Fibroblast of skin of left quadriceps (primary cell): ENCODE measurements at places on chromosomes 6 and 20.

GRCh38 chr20:25489221-25489871 is 81.9 kb downstream of the GINS1 start:
- DNase-seq: no peak

GRCh38 chr20:1242530-1242929 is 16.7 kb downstream of the RAD21L1 start:
- DNase-seq: peak; percentile 57

DNA sequence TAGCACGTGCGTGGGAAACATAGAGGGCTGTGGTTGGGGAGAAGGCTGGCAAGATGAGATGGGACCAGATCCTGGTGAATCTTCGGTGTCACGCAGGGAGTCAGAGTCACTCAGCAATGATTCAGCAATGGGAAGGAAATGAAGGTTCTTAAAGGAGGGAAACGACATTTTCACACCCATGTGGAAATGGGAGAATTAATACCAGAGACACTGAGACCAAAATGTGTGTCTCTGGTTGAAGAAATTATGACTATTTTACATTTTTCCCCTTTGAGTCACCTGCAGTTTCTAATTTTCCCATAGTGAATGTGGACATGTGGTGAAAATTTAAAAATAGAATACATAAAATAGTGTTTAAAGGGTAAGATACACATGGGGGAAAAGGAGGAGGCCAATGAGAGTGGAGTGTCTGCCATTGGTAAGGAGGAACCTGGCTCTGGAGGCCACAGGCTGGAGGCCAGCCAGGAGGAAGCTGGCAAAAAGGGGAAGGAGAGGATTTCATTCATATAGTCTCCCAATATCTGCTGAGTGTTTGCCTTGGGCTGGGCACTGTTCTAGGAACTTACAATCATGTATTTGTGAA is 17.5 kb downstream of the NRN1 start:
- DNase-seq: peak; percentile 85

- no peak for DNase-seq
Measured at GRCh38 chr20:25695532-25696370, 902 bp downstream of the ZNF337 start.

GRCh38 chr20:57844626-57845596 is 135.1 kb upstream of the PMEPA1 start:
- no peak for DNase-seq

GRCh38 chr6:23106951-23107350 is 537.6 kb downstream of the HDGFL1 start:
- DNase-seq: peak; percentile 87

GRCh38 chr6:157329829-157330228 is 6.5 kb upstream of the TMEM242 start:
- no peak for DNase-seq

GRCh38 chr6:6543181-6543879 is 45.2 kb upstream of the LY86 start:
- no peak for DNase-seq

GRCh38 chr20:15776770-15777466 is 796.3 kb downstream of the KIF16B start:
- DNase-seq: no peak

DNA sequence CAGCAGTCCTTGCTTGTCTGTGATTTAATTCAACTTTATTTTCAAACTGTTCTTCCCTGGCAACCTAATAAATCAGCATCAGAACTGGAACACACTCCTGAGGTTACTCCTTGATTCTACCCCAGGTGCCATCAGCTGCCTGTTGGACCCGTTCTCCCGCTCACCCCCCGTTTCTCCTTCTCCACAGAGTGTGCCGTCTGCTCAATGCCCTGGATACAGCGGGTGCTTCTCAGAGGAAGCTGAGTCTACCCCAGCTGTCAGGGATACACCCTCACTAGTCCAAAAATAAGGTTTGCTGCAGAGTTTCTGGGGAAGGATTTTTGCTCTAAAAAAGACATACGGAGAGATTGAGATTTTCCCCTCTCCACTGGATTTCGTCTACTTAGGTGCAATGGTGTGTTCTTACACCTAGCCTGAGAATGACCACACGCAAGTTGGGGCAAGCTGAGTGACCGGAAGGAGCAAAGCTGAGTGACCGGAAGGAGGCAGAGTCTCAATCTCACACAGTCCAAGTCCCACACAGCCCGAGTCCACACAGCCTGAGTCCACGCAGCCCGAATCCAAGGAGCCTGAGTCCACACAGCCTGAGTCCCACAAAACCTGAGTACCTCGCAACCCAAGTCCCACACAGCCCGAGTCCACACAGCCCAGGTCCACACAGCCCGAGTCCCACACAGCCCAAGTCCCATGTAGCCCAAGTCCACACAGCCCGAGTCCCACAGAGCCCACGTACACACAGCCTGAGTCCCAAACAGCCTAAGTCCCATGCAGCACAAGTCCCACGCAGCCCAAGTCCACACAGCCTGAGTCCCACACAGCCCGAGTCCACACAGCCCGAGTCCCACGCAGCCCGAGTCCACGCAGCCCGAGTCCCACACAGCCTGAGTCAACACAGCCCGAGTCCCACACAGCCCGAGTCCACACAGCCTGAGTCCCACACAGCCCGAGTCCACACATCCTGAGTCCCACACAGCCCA is 58.6 kb upstream of the DACT2 start:
- no peak for DNase-seq

DNA sequence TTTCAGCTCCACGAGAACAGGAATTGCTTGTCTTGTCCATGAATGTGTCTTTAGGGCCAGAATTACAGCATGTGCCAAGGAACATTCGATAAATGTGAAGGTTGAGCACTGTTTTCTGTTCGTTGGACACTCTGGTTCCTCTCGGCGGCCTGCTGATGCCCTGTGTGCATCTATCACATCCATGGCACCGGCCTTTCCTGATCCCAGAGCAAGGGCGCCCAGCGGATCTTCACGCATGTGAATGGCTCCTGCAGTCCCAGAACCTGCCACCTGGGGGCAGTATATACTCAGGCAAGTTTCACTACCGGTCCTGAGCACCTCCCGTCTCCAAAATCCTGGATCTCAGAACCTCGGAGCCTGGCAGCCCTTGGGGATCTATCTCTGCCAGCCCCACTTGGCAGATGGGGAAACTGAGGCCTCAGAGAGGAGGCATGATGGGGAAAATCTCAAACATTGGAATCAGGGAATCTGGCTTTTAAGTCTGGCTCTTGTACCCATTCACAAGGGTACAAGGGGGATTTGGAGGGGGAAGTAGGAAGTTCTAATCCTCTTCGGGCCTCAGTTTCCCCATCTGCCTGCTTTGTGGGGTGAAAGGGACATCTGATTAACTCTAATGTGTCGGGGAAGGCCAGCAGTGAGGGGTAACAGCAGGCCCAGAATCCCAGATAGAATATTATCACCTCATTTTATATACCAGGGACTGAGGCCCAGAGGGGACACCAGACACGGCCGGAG is 4.3 kb upstream of the CEBPB start:
- DNase-seq: peak; percentile 51

GRCh38 chr20:50655311-50655880 is 35.9 kb downstream of the RIPOR3 start:
- peak; percentile 91 for DNase-seq

- no peak for DNase-seq
Measured at GRCh38 chr20:4957187-4957586, 44.1 kb downstream of the SLC23A2 start.

- DNase-seq: no peak
Measured at GRCh38 chr20:59151820-59152219, 11.8 kb upstream of the ZNF831 start.

DNA sequence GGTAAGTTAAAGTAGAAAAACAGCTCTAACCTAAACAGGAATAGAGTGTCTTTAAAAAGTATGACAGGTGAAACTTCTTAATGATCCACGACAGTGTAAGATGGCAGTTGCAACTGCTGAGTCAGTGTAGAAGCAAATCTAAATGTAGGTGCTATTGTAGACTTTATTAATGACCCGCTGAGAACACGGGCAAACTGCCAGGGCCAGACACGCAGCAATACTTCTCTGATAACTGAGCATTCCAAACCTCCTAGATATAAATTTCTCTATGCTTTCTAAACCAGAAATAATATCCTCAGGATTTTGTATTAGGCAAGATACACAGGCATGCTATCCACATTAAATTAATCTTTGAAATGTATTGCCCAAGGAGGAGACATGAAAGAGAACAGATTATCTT is 1076.4 kb downstream of the HACE1 start:
- DNase-seq: no peak
